ENCODE measurements at places on chromosomes 13 and 19. TPM values are rescaled to one million over a fixed set of nuclear protein-coding genes. Genes with fewer than 3 reads are reported as not detected.

- no peak for DNase-seq
- H3K4me3 ChIP-seq, result no peak overlapping the region
- no peaks in the 10 kb centered on the region for H3K36me3 ChIP-seq
- no peaks in the 10 kb centered on the region for H3K27me3 ChIP-seq
- H3K27ac ChIP-seq, result no peak overlapping the region
- H3K4me1 ChIP-seq, result no peaks in the 10 kb centered on the region
Observed at GRCh38 chr13:100040196-100040595, 48.7 kb upstream of the PCCA start.

TMEM91 gene
- total RNA-seq, result 14.9 TPM

CCDC124 gene
- total RNA-seq, result 65.6 TPM

DNA sequence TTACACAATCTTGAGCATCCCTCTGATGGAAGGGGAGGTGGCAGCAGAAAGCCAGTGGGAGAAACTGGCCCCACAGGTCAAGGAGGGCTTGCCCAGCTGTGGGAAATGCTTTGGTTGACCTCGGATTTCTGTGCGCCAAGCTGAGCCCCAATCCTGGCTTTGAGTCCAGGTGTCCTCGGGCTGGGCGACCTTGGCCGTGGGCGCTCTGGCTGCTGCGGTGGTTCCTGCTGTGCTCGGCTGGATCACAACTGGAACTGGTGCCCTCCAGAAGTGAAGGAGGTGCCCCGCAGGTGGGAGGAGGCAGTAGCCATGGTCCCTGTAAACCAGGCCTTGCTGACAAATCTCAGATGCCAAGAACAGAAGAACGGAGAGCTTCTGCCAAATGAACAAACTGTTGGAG, 56.4 kb downstream of the ZNF676 start:
- no peaks in the 10 kb centered on the region for H3K4me1 ChIP-seq
- H3K27ac ChIP-seq, result no peak overlapping the region
- H3K27me3 ChIP-seq, result no peaks in the 10 kb centered on the region
- H3K4me3 ChIP-seq, result no peak overlapping the region
- H3K36me3 ChIP-seq, result no peaks in the 10 kb centered on the region
- DNase-seq, result no peak

Measured in thyroid gland (tissue), 4 donors.